ENCODE measurements at places on chromosomes 2 and 18.

- no peak for DNase-seq
These were observed 26.7 kb downstream of the ZEB2 start for GRCh38 chr2:144493027-144493809.

GRCh38 chr2:112601754-112602153 is 17.3 kb downstream of the CHCHD5 start:
- no peak for DNase-seq

GRCh38 chr2:62642429-62643099 is 62.9 kb upstream of the EHBP1 start:
- DNase-seq = no peak

DNA sequence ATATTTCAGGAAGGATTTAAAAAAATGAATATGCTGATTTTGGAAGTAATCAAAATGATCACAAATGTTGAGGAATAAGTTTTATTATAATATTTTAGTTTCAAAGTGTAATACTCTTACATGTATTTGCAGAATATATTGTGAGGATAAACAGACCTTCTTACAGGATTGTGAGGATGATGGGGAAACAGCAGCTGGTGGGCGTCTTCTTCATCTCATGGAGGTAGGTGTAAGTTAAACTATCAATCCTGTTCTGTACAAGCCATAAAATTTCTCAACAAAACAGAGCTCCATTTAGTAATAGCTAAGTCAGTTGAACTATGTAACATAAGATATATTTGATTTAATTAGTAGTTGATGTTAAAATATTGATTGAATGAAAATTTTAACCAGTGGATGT is 12.5 kb upstream of the HRH4 start:
- no peak for DNase-seq

GRCh38 chr2:235839974-235840373 is 328.2 kb downstream of the GBX2 start:
- DNase-seq = no peak

Data from NCI-H1694 (cell line).